A549 treated with AZD2906 at 1 μM for 4 hours (cell line): ENCODE measurements at places on chromosomes 1 and 21. TPM values are rescaled to one million over a fixed set of nuclear protein-coding genes. Genes with fewer than 3 reads are reported as not detected.

Gene ANKRD45
- total RNA-seq: 0.08 to 0.24 TPM (median 0.15 TPM) in 5 replicates

Gene OR14A16
- total RNA-seq: not detected in 5 replicates

Gene TTC34
- 0.02 to 0.05 TPM (median 0.03 TPM) in 5 replicates for total RNA-seq

Gene PTPN7
- total RNA-seq: 0.05 TPM in 1 of 5 replicates, not detected in the others

Gene GPX7
- total RNA-seq: not detected in 5 replicates

Gene BEND5
- not detected in 5 replicates for total RNA-seq

Gene CD2
- total RNA-seq: not detected in 5 replicates

Gene MIXL1
- 0.05 to 0.09 TPM (median 0.07 TPM) in 4 of 5 replicates, not detected in the other for total RNA-seq
